ENCODE measurements at places on chromosomes 7 and 10. TPM values are rescaled to one million over a fixed set of nuclear protein-coding genes. Genes with fewer than 3 reads are reported as not detected.
A peak's percentile ranks its signal among the peaks of the same experiment; 100 is the strongest.

AGMO gene
- 0.41 TPM for total RNA-seq

TSPAN12 gene
- 9.8 TPM for total RNA-seq

CXCL12 gene
- total RNA-seq, result 48.2 TPM

NCF1 gene
- not detected for total RNA-seq

CUZD1 gene
- 0.17 TPM for total RNA-seq

SPDYE2 gene
- not detected for total RNA-seq

PPRC1 gene
- 56.9 TPM for total RNA-seq

BAG3 gene
- 71.6 TPM for total RNA-seq

INA gene
- 26.9 TPM for total RNA-seq

WIPF3 gene
- 1.0 TPM for total RNA-seq

GRCh38 chr7:42493436-42494198 is 256.6 kb upstream of the GLI3 start:
- DNase-seq, result peak; percentile 93

GRCh38 chr7:16564023-16564380 is 37.4 kb downstream of the LRRC72 start:
- no peak for DNase-seq

- no peak for DNase-seq
These were observed 356.3 kb downstream of the DNAJB6 start for GRCh38 chr7:157693071-157693520.

DNA sequence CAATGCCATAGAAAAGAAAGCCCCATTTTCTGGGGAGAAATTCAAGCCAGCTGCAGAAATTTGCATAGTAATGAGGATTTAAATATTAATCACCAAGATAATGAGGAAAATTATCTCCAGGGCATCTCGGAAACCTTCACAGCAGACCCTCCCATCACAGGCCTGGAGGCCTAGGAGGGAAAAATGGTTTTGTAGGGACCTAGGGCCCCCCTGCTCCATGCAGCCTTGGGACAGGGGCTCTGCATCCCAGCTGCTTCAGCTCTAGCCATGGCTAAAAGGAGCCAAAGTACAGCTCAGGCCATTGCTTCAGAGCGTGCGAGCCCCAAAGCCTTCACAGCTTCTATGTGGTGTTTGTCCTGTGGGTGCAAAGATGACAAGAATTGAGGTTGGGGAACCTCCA is 46.6 kb upstream of the VOPP1 start:
- no peak for DNase-seq

- DNase-seq, result no peak
These were observed 447.8 kb upstream of the C7orf33 start for GRCh38 chr7:148142660-148143248.

DNA sequence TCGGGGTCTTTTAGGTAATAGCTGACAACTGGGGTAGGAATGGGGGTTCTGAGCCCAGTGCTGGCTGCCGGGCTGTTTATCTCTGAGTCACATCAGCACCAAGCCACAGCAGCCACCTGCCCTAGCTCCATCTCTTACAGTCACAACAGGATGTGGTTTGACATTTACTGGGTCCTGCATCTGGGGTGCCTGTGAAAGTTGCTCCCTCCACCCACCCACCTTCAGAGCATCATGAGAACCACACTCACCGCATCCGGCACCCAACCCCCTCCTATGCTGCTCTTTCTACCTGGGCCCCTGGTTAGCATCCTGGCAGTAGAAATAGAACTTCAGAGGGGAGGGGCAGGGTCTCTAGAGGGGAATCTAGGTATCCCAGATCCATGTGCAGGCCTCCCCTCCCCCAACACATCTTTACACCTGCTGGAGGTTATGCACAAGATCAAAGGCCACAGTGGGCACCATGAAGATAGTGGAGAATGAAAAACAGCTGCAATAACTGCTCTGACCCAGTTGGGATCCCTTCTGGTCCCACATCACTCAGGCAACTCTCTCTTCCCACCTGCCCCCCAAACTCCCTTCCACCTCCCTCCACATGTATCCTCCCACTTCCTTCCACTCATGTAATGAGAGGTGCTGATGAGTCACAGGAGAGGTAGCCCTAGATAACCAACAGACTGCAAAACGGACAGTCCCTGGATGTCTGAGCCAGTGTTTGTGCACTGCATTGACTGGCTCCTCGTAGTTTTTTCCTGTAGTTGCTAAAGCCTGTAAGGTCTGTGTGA is 38.2 kb downstream of the PRSS2 start:
- peak; percentile 79 for DNase-seq

DNA sequence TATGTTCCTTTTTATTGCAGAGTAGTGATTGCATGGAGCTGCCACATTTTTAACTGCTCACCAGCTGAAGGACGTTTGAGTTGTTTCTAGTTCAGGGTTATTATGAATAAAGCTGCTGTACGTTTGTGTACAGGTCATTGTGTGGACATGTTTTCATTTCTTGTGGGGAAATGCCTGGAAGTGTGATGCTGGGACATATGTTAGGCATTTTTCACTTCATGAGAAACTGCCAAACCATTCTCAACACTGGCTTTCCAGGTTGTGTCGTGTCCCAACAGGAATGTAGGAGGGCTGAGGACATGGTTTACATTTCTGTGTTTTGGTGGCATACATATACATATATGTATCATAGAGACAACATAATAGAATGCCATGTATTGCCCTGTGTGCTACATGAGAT is 73.0 kb downstream of the NEURL1 start:
- no peak for DNase-seq

DNA sequence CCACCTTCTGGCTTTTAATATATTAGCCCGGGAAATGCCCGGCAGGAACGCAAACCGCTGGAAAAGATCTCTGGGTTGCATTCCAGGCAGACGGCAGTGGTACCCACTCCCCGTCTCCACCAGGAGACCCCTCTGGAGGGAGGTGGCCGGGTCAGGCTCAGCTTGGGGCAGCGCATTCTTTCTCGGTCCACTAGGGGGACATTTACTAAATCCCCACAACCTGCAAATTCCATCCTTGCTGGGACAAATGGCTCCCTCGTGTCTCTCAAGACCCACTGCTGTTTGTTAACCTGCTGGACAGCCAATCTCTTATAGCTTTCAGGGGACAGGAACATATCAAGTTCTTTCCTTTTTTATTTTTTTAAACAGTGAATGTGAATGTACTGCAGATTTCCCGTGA is 45.8 kb upstream of the CARD11 start:
- no peak for DNase-seq

DNA sequence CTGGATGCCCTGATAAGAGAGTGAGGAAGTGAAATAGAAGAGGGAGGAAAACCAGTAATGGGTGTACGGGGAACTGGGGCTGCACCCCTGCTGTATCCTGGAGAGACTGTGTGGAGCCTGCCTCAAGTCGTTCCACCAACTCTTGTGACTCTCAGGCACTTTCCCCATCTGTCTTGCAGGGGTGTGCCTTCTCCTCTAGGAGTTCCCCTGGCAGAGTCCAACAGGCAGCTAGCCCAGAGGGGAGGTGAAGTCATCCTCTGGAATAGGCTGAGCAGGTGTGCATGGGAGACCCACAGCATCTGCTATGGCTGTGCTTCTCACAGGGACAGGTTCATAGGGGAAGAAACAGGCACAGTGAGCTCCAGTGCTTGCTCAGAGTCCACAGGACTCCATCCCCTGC is 46.8 kb downstream of the WIPF3 start:
- no peak for DNase-seq

DNA sequence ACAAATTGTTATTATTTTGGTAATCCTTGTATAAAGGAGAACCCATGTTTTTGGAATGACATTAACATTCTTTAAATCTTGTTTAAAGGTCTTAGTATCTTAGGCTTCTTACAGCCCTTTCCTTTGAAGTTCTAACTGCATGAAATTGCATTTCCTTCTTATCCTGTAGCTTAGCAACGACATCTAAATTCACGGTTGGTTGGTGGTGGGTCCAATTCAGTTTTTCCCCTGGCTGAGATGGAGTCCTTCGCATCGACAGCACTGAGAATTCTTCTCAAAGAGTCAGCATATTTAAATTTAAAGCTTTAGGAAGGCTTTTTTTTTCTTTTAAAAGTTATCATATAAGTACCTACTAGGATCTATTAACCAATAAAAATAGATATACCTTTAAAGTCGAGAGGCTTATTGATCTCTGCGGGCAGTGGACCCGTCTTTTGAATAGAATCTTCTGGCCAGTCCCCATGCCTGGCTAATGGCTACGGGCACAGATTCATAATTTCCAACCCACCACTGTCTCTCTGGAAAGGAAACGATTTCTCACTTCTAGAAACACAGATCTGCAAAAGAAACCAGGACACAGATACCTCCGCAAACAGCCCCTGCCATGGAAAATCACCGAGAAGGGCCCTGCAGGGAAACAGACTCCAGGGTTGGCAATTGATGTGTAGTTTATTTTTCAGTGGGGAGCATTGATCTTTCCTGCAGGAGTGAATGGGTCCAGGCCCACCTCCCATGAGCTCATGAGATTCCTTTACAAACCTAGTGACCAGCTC is 63.4 kb downstream of the RAMP3 start:
- DNase-seq, result no peak

DNA sequence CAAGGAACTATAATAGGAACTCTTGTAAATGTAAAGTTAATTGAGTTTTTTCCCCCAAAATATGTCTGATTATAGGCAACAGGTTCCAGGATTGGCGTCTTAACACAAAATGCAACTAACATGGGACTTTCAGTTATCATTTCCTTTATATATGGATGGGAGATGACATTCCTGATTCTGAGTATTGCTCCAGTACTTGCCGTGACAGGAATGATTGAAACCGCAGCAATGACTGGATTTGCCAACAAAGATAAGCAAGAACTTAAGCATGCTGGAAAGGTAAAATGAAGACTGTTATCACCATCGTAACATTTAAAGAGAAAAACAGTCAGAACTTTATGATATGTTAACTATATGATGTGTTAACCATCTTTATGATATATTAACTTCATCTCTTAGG is 63.7 kb downstream of the SP8 start:
- DNase-seq, result no peak

- DNase-seq, result no peak
These were observed 8.9 kb downstream of the CUBN start for GRCh38 chr10:17120694-17121093.

GRCh38 chr7:14902589-14903067 is at the start of gene DGKB:
Gene DGKB, minus strand, starts transcription at chr7:14902751.
- peak; percentile 36 for DNase-seq

DNA sequence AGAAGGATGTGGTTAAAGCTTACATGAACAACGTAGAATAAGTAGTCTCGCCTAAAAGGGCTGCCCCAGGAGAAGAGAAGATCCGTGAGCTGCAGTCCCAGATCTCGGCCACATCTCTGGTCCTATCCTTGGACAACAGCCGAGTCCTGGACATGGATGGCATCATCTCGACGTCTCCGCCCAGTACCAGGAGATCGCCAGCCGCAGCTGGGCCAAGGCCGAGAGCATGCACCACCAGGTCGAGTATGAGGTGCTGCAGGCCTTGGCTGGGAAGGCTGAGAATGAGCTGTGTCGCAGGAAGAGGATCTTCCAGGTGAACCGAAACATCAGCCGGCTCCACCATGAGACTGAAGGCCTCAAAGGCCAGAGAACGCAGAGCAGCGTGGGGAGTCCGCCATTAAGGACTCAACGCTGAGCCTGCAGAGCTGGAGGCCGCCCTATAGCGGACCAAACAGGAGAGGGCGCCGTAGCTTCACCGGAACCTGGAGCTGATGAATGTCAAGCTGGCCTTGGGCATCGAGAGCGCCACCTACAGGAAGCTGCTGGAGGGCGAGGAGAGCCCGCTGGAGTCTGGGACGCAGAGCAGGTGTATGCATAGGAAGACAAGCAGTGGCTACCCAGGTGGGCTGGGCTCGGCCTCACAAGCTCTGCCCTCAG is 22.2 kb downstream of the LIPK start:
- no peak for DNase-seq

GRCh38 chr10:71392791-71393781 is 3.6 kb upstream of the CDH23 start:
- DNase-seq, result no peak

DNA sequence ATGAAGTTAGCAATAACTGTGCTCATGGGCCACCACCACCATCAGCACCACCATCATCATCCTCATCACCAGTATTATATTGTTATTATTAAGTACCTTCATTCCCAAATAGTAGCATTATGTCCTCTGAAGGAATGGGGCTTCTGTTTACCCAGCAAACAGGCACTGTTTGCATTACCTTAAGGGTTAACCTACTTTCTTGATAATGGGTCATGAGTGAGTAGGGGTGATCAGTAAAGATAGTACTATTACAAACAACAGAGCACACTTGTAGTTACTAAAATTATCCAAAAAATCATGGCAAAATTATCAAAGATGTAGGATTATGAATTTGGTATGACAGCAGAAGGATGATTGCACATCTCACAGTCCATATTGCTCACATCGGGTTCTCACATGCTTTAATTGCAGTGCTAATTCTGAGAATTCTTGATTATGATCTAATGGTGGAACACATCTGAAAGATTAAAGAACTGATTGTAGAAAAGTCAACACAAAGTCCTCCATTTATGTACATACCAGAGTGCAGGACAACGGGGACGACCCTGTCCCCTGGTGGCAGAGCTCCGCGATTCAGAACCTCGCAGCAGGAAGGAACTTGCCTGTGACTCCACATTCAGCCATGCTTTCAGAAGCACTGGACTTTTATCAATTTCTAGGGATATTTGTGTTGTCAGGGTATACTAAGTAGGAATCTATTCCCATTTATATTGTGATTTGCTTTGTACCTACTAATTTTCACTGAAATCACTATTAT is 31.0 kb downstream of the PDE1C start:
- DNase-seq, result no peak

DNA sequence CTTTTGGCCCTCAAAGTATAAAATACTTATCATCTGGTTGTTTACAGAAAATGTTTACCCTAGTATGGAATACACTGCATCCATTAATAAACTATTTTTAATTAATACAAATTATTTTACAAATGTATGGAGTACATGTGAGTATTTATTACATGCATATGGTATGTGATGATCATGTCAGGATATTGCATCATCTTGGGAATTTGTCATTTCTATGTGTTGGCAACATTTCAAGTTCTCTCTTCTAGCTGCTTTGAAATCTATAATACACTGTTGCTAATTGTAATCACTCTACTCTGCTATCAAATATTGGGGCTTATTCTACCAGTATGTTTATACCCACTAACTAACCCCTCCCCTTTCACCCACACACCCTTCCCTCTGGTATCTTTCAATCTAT is 103.9 kb upstream of the THSD7A start:
- no peak for DNase-seq

Measured in astrocyte (in vitro differentiated cells and primary cell).